ENCODE measurements at places on chromosomes 6 and 20.

GRCh38 chr6:12457094-12457493 is 166.9 kb downstream of the EDN1 start:
- DNase-seq, result no peak

DNA sequence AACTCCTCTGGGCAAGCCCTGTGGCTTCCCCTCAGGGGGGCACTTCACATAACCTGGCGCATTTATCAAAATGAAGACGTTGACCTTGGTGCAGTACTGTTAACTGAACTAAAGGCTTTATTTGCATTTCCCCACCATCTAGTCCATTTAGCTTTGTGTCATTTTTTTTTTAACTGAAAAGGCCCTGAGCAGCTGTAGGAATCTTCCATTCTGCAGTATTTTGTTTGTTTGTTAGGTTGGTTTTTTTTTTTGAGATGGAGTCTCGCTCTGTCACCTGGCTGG is 10.7 kb downstream of the TMEM181 start:
- no peak for DNase-seq

GRCh38 chr6:16624636-16625290 is 136.5 kb downstream of the ATXN1 start:
- DNase-seq, result no peak

- DNase-seq, result no peak
Observed at GRCh38 chr6:11556309-11556708, 18.8 kb downstream of the TMEM170B start.

DNA sequence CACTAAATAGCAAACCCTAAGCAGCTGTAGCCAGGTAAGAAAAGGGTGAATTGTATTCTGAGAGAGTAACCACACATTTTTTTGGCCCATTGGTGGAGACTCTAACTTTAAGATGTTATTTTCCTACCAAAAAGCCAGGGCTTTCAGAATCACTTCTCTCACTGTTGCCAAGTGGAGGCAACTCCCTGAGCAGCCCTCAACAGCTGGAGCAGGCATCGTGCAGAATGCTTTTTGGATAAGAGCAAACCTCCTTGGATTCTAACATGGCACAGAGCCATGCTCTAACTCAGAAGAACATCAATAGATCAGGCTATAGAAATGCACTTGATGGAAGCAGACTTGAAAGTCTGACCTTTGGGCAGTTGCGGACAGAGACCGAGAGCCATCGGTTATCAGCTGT is 722.2 kb upstream of the CHD6 start:
- no peak for DNase-seq

GRCh38 chr20:55745840-55746239 is 259.5 kb downstream of the CBLN4 start:
- no peak for DNase-seq

GRCh38 chr6:97019315-97019714 is 94.8 kb downstream of the KLHL32 start:
- DNase-seq, result no peak

DNA sequence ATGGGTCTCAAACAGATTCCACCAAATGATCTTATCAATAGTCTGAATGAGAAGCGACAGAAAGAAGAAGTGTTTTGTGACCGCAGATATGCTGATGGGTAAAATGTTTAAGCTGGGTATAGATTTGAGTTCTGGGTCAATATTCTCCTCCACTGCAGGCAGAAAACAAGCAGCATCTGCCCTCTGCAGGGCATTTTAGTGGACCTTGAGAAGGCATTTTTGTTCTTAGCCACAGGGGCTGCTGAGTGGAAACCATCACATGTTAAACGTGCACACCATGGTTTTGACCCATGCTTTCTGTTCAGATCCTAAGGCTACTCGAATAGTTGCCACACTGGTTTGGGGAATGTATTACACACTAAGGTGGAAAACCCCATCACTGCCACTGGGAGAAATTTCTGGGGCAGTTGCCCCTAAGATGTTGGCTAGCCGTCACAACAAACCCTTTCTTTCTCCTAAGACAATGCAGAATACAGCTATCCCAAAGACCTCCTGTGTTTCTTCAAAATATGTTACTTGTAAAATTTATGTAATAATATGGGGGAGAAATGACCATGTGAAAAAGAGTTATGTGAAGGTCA is 5.5 kb downstream of the POU3F2 start:
- no peak for DNase-seq

- no peak for DNase-seq
Observed at GRCh38 chr20:21102603-21103311, 3.4 kb downstream of the LINC00237 start.

DNA sequence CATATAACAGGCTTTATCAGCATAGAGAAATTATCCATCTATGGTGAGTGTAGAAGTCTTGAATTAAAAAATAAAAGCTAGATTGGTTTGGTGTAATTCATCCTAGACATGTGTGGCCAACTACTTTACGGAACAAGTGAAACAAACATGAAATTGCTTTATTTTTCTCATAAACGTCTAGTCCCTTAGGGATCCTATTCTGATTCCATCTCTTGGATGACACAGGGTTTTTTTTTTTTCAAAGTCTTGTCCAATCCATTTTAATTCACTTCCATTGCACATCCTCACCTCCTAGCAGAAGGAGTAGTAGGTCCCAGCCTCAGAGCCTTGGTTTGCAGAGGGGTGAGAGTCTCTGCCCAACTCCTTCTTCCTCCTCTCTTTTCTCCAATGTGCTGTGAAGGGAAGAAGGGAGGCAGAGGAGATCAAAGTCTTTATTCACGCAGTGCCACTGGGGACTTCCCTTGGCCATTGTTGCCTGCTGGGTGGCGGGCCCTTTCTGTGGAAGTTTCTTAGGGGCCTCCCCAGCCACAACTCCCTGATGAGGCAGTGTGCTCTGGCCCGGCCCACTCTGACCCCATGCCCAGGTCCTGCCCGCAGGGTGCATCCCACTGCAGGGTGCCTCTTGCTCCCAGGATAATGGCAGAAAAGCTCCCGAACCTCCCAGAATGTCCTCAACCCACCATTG is 104.4 kb upstream of the SNX9 start:
- no peak for DNase-seq

GRCh38 chr6:11366183-11366933 is 133.9 kb upstream of the NEDD9 start:
- DNase-seq, result peak; percentile 34

GRCh38 chr6:32815115-32815514 is 1.7 kb downstream of the HLA-DOB start:
- DNase-seq, result no peak

DNA sequence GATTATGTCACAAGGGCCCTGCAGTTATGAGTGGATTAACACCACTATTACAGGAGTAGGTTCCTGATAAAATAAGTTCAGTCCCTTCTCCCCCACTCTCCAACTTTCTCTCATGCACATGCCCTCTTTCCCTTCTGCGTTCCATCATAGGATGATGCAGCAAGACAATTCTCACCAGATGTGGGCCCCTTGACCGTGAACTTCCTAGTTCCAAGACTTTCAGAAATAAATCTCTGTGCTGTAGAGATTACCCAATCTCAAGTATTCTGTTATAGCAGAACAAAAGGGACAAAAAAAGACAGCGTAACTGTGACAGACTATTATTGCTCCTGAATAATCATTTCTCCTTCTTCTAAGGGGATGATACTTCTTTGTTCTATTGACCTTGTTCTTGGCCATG is 33.8 kb upstream of the TMEM244 start:
- DNase-seq, result no peak

DNA sequence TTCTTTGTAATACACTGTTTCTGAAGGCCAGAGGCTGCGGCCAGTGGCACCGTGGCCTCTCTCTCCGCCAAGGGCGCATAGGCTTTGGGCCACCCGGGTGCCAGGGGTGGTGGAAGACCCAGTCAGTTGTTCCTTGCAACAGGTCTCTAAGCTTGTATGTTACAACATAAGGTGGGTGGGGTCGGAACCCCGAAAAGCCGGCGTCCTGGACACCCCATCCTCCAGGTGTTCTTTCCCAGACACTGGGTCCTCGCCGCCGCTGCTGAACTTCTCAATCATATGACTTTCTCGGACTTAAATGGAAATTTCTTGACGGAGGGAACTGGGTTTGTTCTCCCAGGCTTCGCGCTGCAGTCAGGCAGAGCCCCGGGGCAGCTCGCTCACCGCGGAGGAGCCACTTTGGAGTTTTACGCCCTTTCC is 983 bp upstream of the KCNQ5 start:
- peak; percentile 12 for DNase-seq

DNA sequence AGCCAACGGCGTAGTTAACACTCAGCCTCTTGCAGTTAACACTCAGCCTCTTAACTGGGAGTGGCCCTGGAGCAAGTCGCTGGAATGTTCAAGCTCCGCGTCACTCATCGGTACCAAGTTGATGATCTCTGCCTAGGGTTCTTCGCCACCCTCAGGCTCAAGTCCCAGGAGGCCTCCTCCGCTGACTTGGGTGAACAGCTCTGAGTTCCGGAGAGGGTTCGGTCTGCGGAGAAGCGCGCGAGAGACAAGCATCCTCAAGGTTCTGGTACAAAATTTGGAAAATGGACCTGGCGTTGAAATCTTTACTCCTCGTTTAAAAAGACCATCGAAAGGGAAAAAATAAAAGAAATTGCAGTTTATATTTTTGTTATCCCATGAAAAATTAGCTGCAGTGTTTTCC is 876 bp upstream of the DSP start:
- no peak for DNase-seq

- no peak for DNase-seq
Observed at GRCh38 chr6:43695215-43695966, 7.8 kb upstream of the MRPS18A start.

DNA sequence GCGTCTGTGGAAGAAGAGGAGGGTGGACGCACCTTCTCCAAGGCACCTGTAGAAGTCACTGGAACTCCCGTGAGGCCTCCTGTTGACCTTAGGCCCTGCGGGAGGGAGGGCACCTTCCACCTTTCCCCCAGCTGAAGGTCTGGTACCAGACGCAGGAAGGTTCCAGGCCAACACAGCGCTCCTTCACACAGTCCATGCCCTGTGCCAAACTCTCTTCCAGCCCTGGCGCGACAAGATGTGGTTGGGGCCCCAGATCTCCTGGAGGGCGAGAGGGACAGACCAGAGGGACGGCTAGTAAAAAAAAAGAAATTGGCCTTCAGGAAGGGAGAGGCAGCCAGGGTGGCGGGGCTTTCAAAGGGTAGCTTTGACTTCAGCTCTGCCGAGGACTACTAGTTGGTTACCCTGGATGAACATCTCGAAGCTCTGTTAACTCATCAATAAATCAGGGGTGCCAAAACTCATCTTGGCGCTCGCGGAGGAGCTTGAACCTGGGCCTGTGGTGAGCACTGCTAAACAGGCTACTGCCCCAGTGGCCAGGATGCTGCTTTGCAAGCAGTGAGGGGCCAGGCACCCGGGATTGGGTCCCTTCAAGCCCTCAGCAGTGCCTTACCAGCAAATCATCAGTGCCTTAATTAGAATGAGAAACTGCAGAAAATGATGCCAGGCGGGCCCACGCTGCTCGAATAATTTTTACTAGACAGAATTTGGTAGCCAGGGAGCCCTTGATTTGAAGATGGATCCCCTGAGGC is 14.9 kb downstream of the AARS2 start:
- no peak for DNase-seq

GRCh38 chr6:8639928-8640649 is 204.7 kb upstream of the SLC35B3 start:
- no peak for DNase-seq

- DNase-seq, result peak; percentile 18
Observed at GRCh38 chr6:20877008-20877937, 343.0 kb downstream of the CDKAL1 start.

GRCh38 chr6:136405420-136406029 is 115.9 kb upstream of the BCLAF1 start:
- no peak for DNase-seq

GRCh38 chr6:15985379-15985959 is 143.4 kb upstream of the MYLIP start:
- DNase-seq, result no peak

- no peak for DNase-seq
Observed at GRCh38 chr6:37105148-37106050, 64.6 kb upstream of the PIM1 start.

- no peak for DNase-seq
Observed at GRCh38 chr6:52976149-52976548, 18.9 kb downstream of the GSTA4 start.

GRCh38 chr20:8388707-8389106 is 256.6 kb downstream of the PLCB1 start:
- no peak for DNase-seq

DNA sequence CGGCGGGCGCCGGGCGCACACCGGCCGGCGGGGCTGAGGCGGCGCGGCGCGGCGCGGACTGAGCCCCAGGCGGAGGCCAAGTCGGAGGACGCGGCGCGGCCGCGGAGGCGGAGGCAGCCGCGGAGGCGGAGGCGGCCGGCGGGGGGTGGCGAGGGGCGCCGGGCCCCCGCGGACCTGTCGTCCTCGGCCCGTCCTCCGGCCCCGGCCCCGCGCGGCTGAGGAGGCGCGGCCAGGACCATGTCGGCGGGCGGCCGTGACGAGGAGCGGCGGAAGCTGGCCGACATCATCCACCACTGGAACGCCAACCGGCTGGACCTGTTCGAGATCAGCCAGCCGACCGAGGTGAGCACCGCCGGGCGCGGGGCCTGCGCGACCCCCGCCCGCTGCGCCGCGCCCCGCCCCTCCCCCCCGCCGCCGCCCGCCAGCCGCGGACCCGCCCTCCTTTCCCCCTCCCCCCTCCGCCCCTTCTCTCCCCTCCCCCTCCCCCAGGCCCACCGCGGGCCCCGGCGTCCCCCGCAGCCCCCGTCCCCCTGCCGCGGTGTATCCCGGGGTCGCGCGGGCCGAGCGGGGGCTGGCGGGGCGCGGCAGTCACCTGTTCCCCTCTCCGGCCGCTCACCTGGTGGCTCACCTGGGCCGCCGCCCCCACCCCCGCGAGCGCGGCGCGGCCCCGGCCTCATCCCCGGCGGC is at the start of gene AFDN:
TSS of gene AFDN (plus strand) at position 16 of the 687 bp plus-strand sequence. CDS start at position 238, 222 bp downstream.
- DNase-seq, result no peak

- peak; percentile 23 for DNase-seq
Observed at GRCh38 chr6:42963855-42964605, 3.5 kb downstream of the GNMT start.

Measured in activated T-cell treated with anti-CD3 and anti-CD28 coated beads for 48 hours (primary cell).